GOT3 (cell line): ENCODE measurements at places on chromosomes 2 and 18.

GRCh38 chr2:8549273-8549922, 132.5 kb upstream of the ID2 start:
- DNase-seq, result no peak

GRCh38 chr2:98572676-98573075, 35.6 kb downstream of the COA5 start:
- no peak for DNase-seq

DNA sequence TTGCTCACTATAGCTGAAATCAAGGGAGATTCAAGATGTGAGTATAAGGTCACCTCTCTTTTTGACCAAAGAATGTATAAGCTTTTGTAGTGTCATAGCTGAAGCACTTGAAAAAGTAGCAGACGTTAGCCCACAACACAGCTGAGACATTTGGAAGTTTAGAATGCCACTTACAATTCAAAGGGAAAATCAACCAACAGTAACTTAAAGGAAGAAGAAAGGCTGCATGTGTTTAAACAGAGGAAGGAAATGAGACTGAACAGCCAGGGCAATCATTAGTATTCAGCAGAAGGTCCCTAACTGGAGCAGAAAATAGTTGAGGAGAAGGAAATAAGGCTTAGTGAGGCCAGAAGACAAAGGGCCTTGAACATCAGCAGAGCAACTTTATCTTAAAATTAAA, 23.5 kb upstream of the SCG2 start:
- no peak for DNase-seq

- no peak for DNase-seq
These were observed 101.3 kb downstream of the CDC42EP3 start for GRCh38 chr2:37569986-37570679.

GRCh38 chr18:74567822-74568221, 29.8 kb upstream of the ZNF407 start:
- DNase-seq, result no peak

DNA sequence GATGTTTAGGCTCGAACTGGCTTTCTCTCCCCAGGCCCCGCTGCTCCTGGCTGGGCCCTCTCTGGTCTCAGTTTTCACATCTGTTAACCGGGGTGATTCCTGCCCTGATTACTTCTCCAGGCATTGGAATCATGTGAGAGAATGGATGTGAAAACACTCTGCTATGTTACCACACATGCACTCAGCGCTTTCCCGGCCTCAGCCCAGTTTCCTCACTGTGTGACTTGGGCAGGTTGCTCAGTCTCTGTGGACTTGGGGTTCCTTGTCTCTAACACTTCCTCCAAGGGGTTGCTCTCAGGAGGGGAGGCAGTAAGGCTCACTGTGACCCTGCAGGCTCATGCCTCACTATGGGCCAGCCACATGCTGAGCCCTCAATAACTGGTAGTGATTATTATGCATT, 230.4 kb upstream of the HS6ST1 start:
- DNase-seq, result no peak

- no peak for DNase-seq
These were observed 56.4 kb downstream of the MAP4K3 start for GRCh38 chr2:39380525-39381150.
